ENCODE measurements at places on chromosomes 2 and 18.

GRCh38 chr2:188889187-188889586 is 85.0 kb upstream of the COL3A1 start:
- no peak for DNase-seq

- DNase-seq: no peak
Observed at GRCh38 chr2:210224941-210225672, at the start of gene ACADL. Gene ACADL, minus strand, starts transcription at chr2:210225447. Its CDS starts 184 bp downstream, at chr2:210225263.

- DNase-seq: no peak
Observed at GRCh38 chr2:45932278-45932975, 281.0 kb downstream of the PRKCE start.

GRCh38 chr2:64467096-64467843 is 13.3 kb downstream of the LGALSL start:
- no peak for DNase-seq

GRCh38 chr2:98378196-98378595 is 31.9 kb downstream of the CNGA3 start:
- no peak for DNase-seq

Measured in hematopoietic multipotent progenitor cell treated with erythropoietin and hydrocortisone succinate and interleukin-3 and kit ligand, for 17 days (in vitro differentiated cells).